ENCODE measurements at places on chromosomes 2 and 18.

DNA sequence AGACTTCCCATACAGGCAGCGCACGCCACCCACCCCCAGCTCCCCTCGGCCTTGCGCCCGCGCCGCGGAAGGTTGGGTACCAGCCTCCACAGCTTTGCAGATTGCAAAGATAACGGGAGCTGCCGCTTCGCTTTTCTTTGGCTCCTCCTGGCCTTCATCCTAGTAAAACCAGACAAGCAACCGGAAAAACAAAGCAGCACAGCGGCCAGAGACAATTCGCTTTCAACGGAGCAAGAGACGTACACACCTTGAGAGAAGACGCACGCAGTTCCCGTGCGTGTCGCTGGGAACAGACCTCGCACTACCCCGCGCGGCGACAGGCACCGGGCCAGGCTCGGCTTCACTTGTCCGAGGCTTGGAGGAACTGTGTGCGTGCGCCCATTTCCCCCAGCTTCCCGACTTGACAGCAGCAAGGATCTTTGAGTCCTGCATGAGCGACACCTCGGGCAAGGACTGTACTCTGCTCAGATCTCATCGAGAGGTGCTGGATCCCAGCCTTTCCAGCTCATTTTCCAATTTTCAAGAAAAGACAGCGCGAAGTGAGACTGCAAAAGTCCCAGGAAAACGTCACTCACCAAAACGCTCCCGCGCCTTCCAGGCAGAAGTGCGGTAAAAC, 964 bp downstream of the ZBTB7C start:
- no peak for DNase-seq

GRCh38 chr2:60350791-60351190, 202.7 kb downstream of the BCL11A start:
- DNase-seq: no peak

- DNase-seq: no peak
Observed at GRCh38 chr18:2448565-2449151, 122.6 kb downstream of the METTL4 start.

DNA sequence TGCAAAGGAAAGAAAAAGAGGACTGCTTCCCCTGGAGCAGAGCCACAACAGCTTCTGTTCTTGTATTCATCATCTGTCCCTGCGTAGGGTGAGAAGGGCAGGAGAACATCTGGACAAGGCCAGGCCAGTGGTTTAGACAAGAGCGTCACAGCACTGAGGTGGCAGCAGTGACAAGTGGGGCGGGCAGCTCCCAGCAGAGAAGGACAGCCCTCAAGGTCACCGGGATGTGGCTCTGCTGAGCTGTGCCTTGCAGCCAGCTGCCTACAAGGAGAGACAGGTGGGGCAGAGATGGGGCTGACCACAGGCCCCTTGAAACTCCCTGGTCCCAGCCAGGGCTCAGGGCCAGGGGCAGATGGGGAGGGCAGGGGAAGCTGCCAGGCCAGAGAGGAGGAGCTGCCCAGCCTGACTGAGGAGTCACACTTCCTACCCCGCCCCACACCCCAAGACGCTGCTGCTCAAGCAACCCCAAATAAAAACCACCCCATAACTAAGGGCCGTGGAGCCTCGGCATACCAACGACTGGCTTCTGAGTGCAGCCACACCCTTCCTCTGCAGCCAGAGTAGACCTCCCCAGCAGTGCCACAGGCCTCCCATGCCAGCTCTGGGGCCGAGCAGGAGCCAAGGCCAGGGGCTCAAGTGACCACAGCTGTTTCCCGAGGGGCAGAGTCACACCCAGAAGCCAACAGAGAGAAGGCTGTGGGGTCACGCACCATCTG, 5.4 kb downstream of the RAB11FIP5 start:
- DNase-seq: no peak

DNA sequence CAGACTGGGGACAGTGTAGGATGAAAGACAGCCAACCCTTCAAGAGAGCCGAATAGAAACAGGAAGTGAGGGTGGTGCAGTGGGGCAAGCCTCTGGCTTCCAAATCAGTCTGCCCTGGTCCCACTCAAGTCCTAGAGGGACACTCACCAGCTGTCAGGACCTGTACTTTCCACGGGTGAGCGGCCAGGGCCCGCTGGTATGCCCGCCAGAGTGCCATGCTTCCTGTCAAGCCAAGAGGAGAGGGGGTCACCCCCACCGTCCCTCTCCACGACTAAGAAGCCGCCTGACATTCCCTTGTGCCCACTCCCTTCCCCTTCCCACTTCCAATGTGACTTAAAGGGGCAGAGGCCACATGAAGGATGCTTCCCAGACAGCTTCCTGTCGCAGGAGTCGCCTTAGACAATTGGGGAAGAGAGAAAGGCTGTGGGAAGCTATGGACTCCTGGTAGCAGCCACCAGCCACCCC, 564 bp downstream of the MPV17 start:
- no peak for DNase-seq

GRCh38 chr2:25903216-25903776, 25.0 kb upstream of the ASXL2 start:
- no peak for DNase-seq

DNA sequence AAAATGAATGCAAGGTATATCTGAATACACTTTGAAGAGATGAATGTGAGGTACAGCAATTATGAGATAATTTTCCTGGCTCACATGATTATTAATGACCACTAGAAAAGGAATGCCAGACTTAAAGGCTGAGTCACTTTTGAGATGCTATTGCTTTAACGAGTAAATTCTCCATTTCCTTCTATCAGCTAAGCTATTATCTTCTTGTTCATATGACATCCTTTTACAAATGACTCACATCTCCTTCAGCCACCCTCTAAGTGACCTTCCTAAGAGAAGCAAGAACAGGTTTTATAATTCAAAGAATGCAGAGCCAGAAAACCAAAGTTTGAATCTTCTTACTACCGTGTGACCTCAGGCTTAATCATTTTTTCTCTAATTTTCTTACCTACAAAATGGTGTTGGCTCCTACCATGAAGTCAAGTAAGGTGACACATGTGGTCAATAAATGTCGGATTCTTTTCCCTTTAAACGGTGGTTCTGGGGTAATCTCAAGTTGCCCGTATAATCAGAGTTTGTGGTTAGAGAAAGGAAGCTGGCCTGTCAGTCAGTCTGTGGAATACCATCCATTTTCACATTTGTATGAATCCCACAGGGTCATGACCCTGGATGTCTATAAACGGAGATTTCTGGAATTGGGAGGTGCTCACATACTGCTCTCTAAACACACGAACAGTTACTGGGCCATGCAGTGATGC, 184.0 kb upstream of the PID1 start:
- no peak for DNase-seq

- DNase-seq: no peak
Observed at GRCh38 chr2:105536175-105536574, 137.3 kb upstream of the FHL2 start.

DNA sequence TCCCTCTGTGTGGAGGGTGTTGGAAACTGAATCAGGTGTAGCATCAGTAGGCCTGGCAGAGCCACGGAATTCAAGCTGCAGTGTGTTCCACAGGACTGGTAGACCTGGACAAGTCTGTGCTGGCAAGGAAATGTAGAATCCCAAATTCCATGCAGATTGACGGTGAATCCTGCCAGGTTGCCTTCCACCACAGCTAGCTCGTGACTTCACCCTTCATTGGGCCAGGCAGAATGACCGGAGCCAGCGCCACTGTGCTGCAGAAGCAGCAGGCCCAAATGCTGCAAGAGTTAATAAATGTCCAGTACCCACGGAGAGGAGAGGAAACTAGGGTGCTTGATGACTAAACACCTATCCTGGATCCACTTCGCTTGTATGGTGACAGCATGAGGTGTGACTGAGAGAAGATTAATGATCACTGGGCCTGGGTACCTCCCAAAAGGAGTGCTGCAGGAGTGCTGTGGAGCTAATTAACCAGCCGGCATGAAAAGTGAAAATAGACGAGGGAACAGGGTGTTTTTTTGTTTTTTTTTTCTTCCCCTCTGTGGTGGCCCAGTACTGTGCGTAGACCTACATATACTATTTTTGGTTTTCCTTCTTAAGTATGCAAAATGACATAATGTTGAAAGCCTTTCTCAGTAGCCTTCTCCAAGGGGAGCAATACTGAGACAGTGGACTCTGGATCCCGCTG, 122.2 kb downstream of the TANC1 start:
- DNase-seq: no peak

GRCh38 chr2:53867773-53868172, 8.0 kb upstream of the GPR75 start:
- DNase-seq: no peak

GRCh38 chr18:77974329-77974728, 724.7 kb downstream of the GALR1 start:
- no peak for DNase-seq

DNA sequence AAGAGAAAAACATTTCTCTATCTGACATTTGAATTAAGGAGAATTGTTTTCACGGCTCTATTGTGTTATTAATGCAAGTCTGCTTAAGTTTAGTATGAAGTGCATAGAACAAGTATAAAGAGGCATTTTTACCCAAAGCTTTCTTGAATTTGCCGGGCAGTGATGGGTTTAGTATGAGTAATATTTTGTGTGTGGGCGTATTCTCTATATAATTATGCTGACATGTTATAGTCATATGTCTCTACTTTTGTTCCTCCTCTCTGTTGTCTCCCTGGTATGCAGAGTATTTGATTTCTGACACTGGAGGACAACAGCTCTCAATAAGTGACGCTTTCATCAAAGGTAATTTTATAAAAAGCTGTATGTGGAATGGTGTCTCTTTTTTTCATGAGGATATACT, 45.9 kb downstream of the PIKFYVE start:
- DNase-seq: no peak

DNA sequence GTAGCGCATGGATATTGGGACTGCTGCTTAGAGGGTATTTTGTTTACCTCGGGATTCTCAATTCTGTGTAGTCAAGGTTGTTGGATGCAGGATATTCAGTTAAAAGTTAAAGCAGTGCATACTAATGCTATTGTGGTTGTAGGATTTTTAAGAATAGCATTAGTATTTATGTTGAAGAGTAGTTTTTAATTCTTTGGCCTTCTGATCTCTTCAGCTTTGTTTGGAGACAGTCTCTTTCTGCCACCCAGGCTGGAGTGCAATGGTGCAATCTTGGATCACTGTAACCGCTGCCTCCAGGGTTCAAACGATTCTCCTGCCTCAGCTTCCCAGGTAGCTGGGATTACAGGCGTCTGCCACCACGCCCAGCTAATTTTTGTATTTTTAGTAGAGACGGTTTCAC, 1.5 kb downstream of the RHBDD1 start:
- no peak for DNase-seq

DNA sequence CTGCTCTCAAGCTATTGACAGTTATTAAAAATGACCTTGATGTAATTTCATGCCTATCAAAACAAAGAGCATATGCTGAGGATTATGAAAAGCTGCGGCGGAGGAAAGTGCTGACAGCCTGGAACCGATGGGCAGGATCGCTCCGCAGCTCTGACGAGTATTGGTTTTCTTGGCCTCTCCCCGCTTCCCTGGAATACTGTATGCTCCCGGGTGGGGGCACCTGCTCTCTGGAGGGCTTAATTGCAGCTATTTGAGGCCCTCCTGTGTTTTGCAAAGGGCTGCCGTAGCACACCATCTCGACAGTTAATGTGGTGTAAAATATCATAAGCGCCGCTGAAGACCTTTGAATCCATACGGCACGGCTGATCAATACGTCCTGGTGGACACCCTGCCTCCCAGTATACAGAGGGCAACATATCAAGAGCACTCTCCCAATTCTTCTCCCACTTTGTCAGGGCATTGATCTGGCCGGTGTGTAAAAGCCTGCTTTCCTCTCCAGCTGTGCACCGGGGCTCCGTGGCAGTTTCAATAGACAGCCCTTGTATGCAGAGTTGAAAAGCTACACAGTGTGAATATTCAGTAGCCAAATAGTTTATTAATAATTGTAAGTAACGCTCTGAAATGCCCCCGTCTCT, 662.4 kb downstream of the GALR1 start:
- no peak for DNase-seq

GRCh38 chr2:18900691-18901141, 311.3 kb upstream of the NT5C1B start:
- no peak for DNase-seq

GRCh38 chr2:132009874-132010521, 151.8 kb downstream of the ANKRD30BL start:
- DNase-seq: no peak

GRCh38 chr2:120734930-120735651, 577 bp upstream of the GLI2 start:
- no peak for DNase-seq

GRCh38 chr2:43460174-43460546, 135.7 kb downstream of the THADA start:
- no peak for DNase-seq

- DNase-seq: no peak
Observed at GRCh38 chr2:100875516-100876230, 55.7 kb downstream of the NPAS2 start.

- no peak for DNase-seq
Observed at GRCh38 chr2:85584354-85584856, at the start of gene VAMP5. Gene VAMP5 (plus strand): TSS chr2:85584431. CDS start chr2:85584491, 60 bp downstream.

DNA sequence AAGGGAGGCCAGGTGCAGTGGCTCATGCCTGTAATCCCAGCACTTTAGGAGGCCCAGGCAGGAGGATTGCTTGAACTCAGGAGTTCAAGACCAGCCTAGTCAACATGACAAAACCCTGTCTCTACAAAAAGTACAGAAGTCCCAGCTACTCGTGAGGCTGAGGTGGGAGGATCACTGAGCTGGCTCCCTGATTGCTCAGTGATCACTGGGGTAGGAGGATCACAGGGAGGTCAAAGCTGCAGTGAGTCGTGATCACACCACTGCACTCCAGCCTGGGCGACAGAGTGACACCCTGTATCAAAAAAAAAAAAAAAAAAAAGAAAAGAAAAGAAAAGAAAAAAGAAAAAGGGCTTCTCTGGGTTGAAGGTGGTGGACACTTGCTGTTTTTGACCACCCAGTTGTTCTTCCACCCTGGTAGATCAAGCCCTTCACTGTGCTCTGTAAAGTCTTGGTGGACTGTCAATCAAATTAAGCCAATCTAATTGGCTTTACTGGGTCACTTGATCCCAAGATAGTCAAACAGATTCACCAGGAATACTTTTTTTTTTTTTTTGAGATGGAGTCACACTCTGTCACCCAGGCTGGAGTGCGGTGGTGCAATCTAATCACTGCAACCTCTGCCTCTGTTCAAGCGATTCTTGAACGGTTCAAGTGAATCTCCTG, 191.6 kb downstream of the AGPS start:
- DNase-seq: no peak

DNA sequence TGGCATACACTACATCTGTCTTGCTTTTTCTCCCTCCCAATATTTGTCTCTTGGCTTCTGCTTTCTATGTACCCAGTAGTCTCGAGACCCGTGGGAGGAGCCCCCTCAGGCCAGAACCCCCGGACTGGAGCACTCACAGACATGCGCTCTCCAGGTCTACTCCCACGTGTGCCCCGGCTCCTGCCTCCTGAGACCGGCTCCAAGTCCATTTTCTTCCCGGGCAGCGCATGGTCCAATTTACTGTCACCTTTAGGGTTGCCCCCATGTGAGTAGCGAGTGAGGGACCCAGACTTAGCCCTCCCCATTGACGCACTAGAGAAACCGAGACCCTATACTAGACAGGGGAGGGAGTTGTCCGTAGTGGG, 11.8 kb upstream of the TEX51 start:
- no peak for DNase-seq

GRCh38 chr2:205539603-205540002, 142.7 kb upstream of the NRP2 start:
- no peak for DNase-seq

GRCh38 chr2:239268549-239268948, 132.3 kb downstream of the HDAC4 start:
- no peak for DNase-seq

GRCh38 chr2:64634345-64635267, 19.1 kb downstream of the SERTAD2 start:
- DNase-seq: no peak

Data from NCI-H2081 treated with DMSO at 0.1 percent for 48 hours (cell line).